ENCODE measurements at places on chromosomes 4 and X.
A peak's percentile ranks its signal among the peaks of the same experiment; 100 is the strongest.

- DNase-seq = no peak
Observed at GRCh38 chrX:40470830-40471429, 109.8 kb upstream of the ATP6AP2 start.

GRCh38 chrX:115410731-115411428 lies 121.4 kb downstream of the LUZP4 start:
- DNase-seq = no peak

DNA sequence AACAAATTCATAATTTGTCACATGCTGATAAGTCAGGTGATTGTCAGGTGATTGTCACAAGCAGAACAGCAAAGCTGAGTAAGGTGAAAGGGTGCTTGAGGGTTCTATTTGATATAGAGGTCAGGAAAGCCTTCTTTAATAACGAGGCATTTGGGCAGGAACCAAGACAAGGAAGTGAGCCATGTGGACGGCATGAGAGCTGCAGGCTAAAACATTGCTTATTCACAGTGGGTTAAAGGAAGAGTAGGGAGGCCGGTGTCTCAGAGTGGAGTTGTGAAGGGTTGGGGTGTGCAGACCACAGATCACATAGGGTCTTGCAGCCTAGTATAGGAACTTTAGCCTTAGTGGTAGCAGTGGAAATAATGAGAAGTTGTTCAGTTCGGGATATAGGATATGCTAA lies 31.3 kb upstream of the CYP2U1 start:
- no peak for DNase-seq

- no peak for DNase-seq
Observed at GRCh38 chr4:38590046-38590445, 74.0 kb upstream of the KLF3 start.

DNA sequence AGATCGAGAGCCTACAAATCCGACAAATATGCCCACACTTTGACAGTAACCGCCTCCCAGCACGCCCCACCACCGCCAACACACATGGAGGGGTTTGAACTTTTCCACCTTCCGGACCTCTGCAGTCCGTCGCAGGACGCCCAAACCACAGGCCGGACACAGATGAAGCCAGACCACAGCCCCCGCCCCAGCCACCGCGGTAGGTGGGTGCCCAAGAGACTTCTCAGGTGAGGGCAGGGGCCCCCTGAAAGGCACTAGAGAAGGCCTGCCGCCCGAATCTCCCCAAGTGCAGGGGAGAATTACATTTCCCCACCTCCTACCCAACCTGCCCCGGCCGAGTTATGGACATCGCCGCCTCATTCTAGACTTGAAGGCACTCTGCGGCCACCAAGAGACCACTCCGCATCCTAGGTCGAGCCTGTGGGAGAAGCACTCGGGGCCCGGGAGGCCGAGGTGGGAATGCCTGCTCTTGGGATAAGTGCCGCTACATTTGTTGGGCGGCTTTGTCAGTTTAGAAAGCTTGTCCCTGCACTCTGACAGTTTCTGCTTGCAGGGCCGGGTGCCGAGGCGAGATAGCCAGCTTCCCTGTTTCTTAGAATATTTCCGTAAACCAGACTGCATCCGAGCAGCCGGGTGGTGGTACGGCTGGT lies 21.5 kb downstream of the HAND2 start:
- DNase-seq = no peak

GRCh38 chrX:130165181-130165702 lies 399 bp downstream of the AIFM1 start:
- no peak for DNase-seq

GRCh38 chr4:472881-473569 lies 25.9 kb downstream of the ZNF721 start:
- DNase-seq = no peak

GRCh38 chrX:45774961-45775360 lies 574.3 kb upstream of the DIPK2B start:
- DNase-seq = no peak

- DNase-seq = no peak
Observed at GRCh38 chr4:24807611-24808010, 12.2 kb downstream of the SOD3 start.

- no peak for DNase-seq
Observed at GRCh38 chrX:72366701-72367454, 61.2 kb upstream of the CITED1 start.

DNA sequence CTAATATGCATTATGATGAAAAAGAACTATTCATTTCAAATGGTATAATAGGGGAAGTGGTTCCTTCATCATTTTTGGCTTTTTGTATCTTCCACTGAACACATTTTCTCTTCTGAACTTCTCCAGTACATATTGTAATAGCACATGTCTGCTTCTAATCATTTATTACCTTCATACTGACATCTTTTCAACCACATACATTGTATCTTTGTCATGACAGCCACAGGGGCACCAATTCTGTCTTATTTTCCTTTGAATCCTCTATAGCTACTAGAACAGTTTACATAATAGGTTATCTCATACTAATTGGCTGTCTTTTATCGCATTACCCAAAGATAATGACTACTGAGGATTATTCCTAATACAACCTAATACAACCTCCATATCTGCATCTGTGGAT lies 37.7 kb downstream of the PALLD start:
- DNase-seq = no peak

DNA sequence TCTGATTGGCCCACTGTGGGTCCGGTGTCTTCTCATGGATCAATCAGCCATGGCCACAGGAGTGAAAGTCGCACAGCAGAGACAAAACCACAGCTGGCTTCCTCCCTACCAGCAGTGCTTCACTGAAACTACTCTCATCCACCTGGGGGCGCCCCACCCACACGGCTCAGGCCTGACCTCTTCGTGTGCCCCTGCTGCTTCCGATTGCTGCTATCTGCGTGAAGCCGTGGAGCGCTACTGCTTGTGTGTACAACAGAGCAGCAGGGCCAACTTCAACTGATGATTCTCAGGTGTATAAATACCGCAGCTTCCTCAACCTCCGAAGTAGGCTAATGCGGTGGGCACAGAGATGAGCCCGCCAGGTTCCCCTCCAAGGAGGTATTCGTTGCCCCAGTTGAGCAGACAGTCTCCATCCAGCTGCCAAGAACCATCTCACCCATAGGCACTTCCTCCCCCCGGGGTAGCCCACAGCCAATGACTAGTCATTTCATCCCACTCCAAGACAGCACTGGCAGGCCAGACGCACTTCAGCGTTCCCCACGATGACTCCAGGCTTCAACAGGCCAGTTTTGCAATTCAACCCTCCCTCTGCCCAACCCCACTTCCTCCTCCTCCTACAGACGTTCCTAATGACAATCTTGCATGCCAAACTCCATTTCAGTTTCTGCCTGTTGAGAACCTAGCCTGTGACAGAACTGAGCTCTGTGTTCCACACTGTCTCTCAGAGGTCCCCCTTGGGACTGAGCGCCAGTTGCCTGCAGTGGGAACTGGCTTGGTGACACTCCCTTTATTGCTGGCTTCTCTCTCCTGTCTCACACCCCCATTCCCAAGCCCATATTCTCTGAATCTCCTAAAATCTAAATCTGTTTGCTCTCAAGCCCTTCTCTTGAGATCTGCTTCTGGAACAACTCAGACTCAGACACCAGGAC lies 41.3 kb upstream of the ATP6AP2 start:
- peak; percentile 74 for DNase-seq

DNA sequence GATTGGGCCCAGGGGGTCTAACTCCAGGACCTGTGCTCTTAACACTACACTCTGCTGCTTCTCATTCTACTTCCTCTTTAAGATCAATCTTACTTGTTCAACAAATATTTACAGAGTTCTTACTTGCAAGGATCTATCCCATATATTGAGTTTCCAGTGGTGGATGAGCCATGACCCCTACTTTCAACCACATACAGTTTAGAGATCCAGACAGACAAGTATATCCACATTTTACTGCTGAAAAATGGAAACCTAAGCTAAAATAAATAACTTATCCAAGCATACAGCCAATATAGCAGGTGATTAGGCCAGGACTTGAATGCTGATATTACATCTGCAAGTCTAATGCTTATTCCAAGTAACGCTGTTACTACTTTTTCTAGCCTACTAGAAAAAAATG lies 18.7 kb downstream of the TMEM150C start:
- no peak for DNase-seq

GRCh38 chrX:6226596-6227452 lies 1.8 kb downstream of the NLGN4X start:
- no peak for DNase-seq

- no peak for DNase-seq
Observed at GRCh38 chrX:18574591-18574990, 97.3 kb downstream of the RS1 start.

- DNase-seq = no peak
Observed at GRCh38 chrX:110341189-110342035, 17.2 kb upstream of the RTL9 start.

DNA sequence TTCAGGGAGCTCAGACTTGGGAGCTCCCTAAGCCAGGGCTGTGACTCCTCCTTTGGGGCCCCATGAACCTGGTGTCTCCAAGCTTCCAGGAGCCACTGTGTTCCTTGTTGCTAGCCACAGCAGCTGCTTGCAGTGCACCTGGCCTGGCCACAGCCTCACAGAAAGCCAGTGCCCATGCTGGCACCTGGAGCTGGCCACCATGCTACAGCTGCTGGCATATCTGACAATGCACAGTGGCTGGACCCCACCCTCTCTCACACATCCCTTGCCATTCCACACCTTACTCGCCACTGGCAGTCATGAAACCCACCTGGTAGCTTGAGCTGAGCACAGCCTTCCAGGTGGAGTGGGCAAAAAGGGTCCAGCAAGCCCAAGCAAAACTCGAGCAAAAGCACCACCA lies 441.7 kb downstream of the ARAP2 start:
- DNase-seq = no peak

DNA sequence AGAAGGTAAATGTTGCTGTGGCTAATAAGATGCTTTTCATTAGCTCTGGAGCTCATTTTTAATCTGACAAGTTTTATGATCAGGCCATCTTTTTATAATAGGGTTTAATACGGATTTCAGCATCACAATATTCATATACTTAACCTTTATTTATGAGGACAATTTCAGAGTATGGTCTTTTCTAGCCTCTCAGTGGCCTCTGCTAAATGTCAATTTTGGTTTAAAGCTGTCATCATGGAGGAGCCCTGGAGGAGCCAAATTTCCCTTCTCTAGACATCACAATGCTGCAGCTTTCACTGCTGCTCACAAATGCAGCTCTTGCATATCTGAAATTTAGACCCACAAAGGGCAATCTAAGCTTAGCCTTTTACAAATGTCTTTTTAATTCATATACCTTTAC lies 510.4 kb downstream of the PCDH7 start:
- DNase-seq = no peak

DNA sequence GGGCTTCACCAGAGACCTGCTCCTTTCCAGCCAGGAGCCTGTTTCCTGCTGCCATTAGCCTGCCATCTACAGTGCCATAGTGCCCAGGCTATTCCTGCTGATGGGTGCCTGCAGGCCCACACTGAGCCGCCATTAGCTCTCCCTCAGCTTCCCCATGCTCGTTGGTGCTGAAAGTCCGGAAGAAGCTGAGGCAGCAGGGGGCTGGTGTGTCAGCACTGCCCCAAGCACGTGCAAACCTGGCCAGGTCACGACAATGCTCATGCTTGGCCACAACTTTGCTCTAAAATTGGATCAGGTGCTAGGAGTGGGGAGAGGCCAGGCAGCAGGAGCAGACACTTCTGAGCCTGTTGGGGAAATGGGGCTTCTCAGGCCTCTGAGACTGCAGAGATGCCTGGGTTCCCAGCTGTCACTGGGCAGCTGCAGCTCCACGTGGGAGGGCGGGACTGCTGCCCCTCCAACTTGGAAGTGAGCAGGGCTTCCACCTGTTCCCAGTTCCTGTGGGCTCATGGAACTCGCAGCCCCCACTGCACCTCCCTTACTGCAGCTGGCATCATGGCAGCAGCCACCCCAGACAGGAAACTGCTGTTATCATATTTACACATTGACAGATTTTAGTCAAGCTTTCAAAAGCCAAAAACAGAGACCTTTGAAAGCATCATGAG lies 913.9 kb downstream of the FSTL5 start:
- DNase-seq = no peak

- DNase-seq = no peak
Observed at GRCh38 chrX:70970482-70970995, 39.6 kb upstream of the SLC7A3 start.

DNA sequence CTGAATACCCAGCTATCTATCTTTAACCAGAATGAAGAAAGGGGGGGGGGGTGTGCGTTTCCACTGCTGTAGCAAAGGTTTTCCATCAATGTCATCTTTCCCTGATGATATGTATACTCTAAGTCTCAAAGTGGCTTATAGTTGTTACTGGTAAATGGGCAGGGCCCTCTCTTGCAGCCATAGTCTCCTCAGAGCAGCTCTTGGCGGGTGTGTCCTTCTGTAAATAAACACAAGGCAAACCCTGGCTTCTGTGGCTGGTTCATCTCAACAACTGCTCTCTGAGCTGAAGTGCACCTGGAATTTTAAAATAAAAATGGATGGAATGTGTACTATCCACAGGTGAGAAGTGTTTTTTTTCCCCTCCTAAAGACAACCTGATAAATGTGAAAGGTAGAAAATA lies 57.5 kb upstream of the SCML1 start:
- DNase-seq = no peak

GRCh38 chr4:37383579-37384229 lies 139.2 kb downstream of the NWD2 start:
- no peak for DNase-seq

DNA sequence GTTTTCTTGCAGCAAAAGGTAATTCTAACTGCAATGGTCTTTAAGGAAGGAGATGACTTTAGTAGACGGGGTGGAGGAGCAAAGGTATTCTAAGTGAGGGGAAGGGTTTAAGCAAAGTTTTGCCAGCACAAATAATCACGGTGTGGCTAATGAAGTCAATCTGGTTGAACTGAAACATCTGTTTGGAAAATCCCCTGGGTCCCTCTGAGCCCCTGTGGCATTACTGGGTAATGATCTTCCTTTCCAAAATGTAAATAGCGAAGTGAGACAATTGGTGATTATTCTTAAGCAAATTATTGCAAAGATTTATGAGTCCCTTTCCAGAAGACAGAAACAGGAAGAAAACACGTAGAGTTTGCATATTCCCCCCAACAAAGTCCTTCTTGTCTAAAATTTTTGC lies 47.2 kb downstream of the FGFBP1 start:
- DNase-seq = no peak

- DNase-seq = no peak
Observed at GRCh38 chr4:139564502-139564901, 8.5 kb upstream of the SETD7 start.

All from activated naive CD8-positive, alpha-beta T cell treated with anti-CD3 and anti-CD28 coated beads for 36 hours (primary cell).